ENCODE measurements at places on chromosomes 2 and 18.

DNA sequence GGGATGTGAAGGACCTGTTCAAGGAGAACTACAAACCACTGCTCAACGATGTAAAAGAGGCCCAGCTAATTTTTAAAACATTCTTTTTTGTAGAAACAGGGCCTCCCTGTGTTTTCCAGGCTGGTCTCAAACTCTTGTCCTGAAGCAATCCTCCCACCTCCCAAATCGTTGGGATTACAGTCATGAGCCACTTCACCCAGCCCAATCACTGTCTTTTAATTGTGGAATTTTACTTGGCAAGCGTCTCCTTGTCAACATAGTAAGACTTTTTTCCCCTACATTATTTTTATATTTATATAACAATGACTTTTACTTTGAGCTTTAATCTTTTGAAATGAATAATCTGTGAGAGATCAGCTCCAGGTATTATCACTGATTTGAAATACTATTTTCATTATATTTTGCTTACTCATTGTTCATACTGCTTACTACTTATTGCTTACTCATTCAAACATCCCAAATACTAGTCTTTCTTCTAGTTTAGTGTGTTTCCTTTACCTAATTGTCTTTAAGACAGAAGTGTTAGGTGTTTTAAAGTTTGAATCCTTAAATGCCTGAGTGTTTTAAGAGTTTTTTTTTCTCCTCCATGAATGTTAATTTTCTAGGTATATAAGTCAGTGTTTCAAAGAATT is 48.9 kb downstream of the PTPN4 start:
- no peak for DNase-seq

DNA sequence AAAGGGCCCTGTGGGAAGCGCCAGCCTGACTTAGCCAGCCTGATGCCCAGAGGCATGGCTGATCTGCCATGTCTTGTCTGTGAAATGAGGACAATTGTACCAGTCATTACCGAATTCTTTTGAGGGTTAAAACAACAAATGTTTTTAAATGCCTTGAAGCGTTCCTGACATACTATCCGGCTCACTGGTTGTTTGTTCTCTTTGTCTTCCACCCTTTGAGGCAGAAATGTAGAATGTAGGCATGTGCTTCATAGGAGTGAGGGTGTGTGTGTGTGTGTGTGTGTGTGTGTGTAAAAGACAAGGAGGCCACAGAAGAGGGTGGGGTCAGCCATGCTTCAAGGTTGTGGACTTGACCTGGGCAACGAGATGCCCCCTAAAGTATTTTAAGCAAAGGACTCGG is 35.5 kb downstream of the TGFBRAP1 start:
- no peak for DNase-seq

DNA sequence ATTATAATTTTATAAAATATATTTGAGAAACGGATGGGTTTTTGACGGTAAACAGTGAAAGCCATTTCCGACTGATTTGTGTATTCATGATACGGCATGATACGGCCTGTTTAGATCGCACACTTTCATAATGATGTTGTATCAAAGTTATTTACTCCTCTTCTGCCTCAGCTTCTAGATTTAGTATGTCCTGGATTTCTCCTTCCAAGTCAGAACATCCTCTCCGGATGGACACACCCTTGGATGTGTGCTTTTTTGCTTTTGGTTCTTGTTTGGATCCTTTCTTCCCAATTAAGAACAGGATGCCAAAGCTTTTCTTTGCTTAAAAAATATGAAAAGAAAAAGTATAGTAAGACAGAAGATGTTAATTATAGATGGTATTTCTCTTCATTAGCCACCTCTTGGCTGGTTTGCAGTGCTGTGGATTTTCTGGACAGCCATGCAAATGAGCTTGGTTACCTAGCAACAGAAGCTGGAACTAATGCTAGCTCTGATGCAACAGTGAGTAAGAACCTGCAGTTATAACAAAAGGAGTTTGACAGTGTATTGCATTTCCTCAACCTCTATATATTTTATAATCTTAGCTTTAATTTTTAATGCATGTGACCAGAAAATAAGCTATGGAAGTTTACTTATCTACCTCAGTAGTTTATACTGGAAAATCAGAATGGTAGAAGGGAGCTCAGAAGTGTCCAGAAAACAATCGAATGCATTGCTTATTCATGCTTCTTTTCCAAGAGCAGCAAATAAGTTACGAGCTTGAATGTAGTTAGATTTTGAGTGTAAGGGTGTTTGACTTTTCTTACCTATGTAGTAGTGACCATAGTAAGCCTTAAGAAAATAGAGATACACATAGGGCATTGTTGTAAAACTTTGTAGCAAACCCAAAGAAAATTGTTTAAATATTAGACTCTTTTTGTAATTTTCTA is 27.9 kb downstream of the RMND5A start:
- peak; percentile 89 for DNase-seq

- DNase-seq: no peak
These were observed 10.7 kb upstream of the RPL31 start for GRCh38 chr2:100991404-100991773.

- peak; percentile 47 for DNase-seq
These were observed 83.5 kb upstream of the RAB12 start for GRCh38 chr18:8525692-8526091.

Data from OCI-M1 (cell line).